ENCODE measurements at places on chromosomes 7 and 10.

- no peak overlapping the region for H3K27ac ChIP-seq
- H3K36me3 ChIP-seq = no peaks in the 10 kb centered on the region
- no peak for DNase-seq
- no peak overlapping the region for H3K4me3 ChIP-seq
- no peaks in the 10 kb centered on the region for H3K4me1 ChIP-seq
These were observed 37.5 kb downstream of the PRLHR start for GRCh38 chr10:118557946-118558345.

DNA sequence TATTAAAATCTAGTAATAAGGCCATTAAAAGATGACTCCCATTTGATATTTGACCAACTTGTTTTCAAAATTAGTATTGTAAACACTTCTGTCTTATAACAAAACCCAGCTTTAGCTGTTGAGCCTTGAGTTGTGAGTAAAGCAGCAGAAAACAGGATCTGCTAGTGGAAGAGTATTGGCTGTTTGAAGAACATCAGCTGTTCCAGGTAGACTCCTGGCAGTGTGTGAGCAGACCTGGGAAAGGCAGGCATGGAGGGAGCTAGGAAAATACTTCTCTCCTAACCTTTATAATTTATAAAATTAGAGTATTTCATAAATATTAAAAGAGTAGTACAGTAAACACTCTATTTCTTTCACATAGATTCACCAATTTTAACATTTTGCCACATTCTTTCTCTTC lies 29.0 kb downstream of the KAT6B start:
- no peaks in the 10 kb centered on the region for H3K36me3 ChIP-seq
- no peaks in the 10 kb centered on the region for H3K27me3 ChIP-seq
- H3K4me1 ChIP-seq = peaks cover 11% of the 10 kb centered on the region
- DNase-seq = no peak
- no peak overlapping the region for H3K4me3 ChIP-seq

GRCh38 chr7:107138696-107139420 lies 29.9 kb upstream of the HBP1 start:
- DNase-seq = no peak
- H3K4me1 ChIP-seq = no peaks in the 10 kb centered on the region
- no peak overlapping the region for H3K4me3 ChIP-seq
- no peak overlapping the region for H3K27ac ChIP-seq
- no peaks in the 10 kb centered on the region for H3K36me3 ChIP-seq
- peaks cover 12% of the 10 kb centered on the region for H3K27me3 ChIP-seq

- H3K36me3 ChIP-seq = no peaks in the 10 kb centered on the region
- peaks cover 39% of the 10 kb centered on the region for H3K27me3 ChIP-seq
- no peaks in the 10 kb centered on the region for H3K4me1 ChIP-seq
- DNase-seq = no peak
These were observed 129.8 kb upstream of the GPR26 start for GRCh38 chr10:123536176-123536845.

DNA sequence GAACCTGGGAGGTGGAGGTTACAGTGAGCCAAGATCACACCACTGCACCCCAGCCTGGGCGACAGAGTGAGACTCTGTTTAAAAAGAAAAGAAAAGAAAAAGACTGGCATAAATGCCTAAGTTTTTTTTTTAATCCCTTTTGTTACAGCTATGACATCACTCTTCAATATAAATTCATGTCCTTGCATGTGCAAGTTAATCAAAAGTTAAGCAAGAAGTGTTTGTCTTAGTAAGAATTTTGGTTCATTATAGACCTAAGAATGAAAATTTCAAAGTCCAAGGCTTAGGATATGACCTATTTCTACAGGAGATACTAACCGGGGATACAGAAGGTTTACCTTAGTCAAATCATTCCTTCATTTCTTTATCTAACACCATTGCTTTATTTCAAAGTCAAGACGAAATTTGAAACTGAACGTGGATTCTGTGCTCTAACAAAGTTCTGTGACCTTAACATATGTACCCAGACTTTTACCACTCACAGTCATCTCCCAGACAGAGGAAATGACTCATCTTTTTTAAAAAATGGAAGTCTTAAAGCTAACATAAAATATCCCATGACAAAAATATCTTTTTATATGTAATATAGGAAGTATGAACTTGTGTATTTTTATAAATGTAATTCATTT lies 29.3 kb upstream of the ITGB8 start:
- H3K27ac ChIP-seq = peak overlapping the region; percentile 90
- peaks cover 23% of the 10 kb centered on the region for H3K4me1 ChIP-seq
- no peak for DNase-seq
- no peaks in the 10 kb centered on the region for H3K36me3 ChIP-seq
